ENCODE measurements at places on chromosomes 2 and 18.

GRCh38 chr2:230444832-230445231 lies 28.8 kb downstream of the SP100 start:
- no peak for DNase-seq

DNA sequence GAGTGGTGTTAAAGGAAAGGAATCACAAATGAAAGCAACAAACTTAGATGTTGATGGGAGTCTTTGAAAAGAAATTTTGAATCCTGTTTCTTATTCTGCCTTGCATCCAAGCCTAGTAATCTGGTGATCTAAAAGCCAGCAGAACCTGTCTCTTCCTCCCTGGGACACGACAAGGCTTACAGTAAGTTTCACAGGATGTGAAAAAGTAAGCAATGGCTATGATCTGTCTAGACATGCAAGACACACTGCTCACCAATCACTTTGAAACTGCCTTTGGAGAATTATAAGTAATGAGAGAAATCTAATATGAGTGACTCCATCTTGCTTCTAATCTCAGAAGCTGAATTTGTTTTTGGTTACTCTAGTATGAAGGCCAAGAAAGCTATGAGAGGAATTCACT lies 103.7 kb downstream of the KCNH7 start:
- no peak for DNase-seq

GRCh38 chr18:74183130-74183529 lies 34.8 kb downstream of the TIMM21 start:
- no peak for DNase-seq

DNA sequence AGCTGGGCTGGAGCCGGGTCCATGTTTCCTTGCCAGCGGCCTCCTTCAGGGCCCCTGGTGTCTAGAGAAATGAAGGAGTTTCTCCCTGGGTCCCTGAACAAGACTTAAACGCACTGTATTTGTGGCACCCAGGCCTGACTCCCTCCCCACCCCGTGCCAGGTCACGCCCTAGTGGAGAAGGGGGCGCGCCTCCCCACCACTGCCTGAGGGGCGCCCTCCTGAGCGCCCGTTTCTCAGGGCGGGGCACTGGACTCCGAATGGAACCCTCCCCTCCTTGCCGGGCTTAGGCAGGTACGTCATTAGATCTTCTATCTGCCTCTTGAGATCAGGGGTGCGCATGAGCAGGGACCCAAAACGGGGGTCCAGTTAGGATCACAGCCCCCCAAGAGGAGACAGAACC lies 16.3 kb downstream of the ODC1 start:
- no peak for DNase-seq

All from cerebellar nuclear complex (tissue), 1 donor.